ENCODE measurements at places on chromosomes 3 and 15. TPM values are rescaled to one million over a fixed set of nuclear protein-coding genes. Genes with fewer than 3 reads are reported as not detected.

Gene CA12
- total RNA-seq = 0.28 TPM

Gene ARL14
- not detected for total RNA-seq

Gene LRRC58
- total RNA-seq = 9.2 TPM

Gene SLC9C1
- total RNA-seq = not detected

Gene C2CD4A
- 0.50 TPM for total RNA-seq

Gene CLSTN2
- total RNA-seq = 1.9 TPM

Gene MOBP
- total RNA-seq = not detected

Gene CASR
- total RNA-seq = 0.30 TPM

Gene EOGT
- total RNA-seq = 4.3 TPM

Gene SLC24A5
- total RNA-seq = not detected

Gene ZPLD1
- total RNA-seq = not detected

Gene ADPRH
- total RNA-seq = 4.1 TPM
